ENCODE measurements at places on chromosomes 1 and 21.

- no peak for DNase-seq
These were observed 240.2 kb upstream of the CSF3R start for GRCh38 chr1:36722871-36723270.

DNA sequence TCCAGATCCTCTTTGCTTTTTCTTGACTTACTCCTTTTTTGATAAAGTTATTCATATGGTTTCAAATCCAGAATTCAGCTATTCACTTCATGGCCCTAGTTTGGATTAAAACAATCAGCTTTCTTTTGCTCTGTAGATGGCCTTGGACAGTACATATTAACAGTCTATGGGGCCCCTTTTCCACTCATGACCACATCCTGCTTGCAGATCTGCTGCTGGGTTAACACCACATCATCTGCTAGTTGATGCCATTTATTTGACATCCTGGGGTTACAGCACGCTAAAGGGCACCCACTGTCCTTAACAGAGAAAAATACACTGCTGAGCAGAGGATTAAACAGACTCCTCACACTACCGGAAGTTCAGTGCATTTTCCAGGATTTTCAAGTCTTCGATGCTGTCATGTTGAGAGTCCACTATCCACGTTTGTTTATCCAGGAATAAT is 941 bp upstream of the IFI16 start:
- no peak for DNase-seq

DNA sequence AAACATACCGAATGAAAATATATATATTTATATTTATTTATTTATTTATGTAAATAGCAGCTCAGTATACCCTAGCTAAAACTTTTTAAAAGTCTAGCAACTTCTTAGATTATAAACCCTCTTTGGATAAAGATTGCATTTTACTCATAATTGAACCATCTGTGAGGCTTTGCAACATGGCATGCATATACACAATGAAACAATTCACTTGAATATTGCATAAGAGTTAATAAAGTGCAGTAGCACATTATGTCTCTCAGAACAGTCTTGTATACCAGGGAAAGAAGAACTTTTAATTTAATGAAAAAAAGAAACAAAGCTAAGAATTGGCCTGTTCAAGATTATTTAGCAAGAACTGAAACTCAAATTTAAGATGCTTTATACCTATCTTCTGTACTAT is 1363.9 kb upstream of the ADGRL2 start:
- no peak for DNase-seq

DNA sequence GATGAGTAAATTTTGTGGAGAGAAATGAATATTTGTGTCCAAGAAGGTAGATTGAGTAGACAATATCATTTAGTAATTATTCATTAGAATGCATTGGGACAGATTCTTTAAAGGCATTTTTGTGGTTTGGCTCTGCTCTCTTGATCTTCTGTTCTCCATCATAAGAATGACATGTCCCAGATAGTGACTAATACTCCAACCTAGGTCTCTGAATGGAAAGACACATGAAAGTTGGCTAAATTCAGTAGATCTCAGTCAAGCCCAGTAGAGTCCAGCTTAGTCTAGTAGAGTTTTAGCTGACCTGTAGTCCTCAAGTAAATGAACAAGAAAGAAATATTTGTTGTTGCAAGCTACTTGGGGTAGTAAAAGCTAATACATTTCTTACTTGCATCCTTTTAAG is 61.8 kb upstream of the DNAH14 start:
- no peak for DNase-seq

DNA sequence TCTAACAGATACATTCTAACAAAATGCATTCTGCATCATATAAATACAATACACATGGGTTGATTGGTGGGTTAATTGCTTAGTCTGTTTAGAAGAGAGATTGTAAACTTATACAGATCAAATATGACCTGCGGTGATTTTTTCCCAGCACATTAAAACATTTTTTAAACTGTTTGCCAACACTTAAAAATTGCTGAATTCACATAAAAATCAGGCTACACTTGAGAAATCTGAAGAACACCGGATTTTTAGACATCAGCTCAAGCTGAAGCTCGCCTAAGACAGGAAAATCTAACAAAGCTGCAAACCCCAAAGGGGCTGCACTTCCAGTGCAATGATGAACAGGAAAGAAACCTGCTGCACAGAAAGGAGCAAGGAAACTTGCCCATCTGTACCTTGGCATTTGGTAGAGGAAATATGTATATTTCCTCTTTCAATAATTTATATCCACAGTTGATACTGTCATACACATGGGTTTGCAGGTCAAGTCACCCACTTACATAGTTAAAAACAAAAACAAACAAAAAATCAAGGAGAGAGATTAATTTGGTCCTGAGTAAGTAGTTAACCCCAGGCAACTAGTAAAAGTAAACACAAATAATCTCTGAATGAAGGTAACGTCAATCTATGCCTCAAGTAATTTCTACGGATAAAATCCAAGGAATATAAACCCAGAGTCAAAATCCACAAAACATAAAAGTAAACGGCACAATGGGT is 30.4 kb upstream of the JAK1 start:
- DNase-seq = no peak

DNA sequence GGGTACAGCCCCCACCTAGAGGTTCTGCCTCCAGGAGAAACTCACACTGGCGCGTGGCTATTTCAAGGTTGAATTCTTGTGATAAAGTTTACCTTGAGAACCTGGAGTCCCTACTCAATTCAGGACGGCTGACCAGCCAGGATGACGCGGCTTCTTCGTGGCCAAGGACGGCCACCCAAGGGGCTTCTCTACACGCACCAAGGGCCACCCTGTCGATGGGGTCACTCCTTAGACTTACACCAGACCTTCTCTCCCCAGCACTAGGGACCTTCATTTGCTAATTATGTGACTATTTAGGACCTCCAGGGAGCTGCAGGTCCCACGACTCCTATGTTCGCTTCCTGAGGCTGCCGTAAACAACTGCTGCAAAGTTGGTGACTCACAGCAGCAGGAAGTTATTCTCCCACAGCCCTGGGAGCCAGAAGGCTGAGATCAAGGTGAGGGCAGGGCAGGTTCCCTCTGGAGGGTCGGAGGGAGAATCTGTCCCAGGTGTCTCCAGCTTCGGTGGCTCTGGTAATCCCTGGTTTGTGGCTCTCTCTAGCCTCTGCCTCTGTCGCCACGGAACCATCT is 135.9 kb downstream of the NPHP4 start:
- peak; percentile 40 for DNase-seq

- no peak for DNase-seq
These were observed 28.1 kb upstream of the AK4 start for GRCh38 chr1:65119951-65120350.

DNA sequence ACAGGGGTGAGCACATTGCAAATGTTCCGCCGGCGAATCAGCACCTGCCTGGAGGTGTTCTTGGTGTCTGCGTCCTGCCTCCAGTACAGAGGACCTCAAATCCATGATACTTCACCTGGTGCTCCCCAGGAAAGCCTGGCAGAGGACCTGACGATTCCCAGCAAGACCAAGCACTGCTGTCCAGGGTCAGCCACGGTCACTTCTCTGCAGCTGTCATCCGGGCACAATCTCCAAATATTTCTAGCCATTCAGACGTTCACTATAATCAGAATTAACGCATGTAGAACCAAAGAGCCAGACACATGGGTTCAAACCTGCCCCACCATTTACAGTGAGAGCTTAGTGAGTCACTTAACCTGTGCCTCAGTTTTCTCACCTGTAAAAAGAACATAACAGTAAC is 74.5 kb downstream of the CLIC6 start:
- DNase-seq = no peak

DNA sequence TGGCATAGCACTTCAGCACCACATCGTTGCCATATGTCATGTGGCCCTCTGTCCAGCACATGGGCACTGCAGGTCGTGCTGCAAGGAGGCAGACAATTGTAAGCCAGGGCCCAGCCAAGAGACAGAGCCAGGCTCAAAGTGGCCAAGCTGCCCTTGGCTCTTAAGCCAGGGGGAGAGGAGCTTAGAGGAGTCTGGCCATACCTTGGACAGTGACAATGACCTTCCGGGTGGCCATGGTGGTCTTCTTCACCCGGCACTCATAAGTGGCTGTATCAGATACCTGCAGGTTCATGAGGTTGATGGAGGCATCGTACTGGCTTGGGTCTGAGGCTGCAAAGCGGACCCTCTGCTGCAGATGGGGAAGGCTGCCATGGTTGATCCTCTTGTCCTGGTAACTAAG is 4.6 kb downstream of the VSIG8 start:
- DNase-seq = no peak

GRCh38 chr1:41368366-41368765 is 7.1 kb downstream of the FOXO6 start:
- DNase-seq = no peak

DNA sequence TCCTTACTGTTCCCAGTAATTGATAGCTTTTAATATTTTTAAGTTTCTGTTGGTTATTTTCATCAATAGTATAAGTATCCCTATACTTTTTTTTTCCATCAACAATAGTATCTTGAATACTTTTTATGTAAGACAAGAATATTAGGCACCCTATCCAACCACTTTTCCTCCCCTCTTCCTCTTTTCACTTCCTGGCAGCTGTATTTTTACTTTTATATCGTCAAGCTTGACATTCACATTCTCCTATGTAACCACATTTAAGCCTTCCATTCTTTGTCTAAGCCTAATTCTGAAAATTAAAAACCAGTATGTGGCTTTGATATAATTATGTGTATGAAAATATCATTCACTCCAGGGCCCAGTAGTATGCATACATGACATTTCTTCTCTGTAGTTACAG is 9.3 kb downstream of the TMEM39B start:
- no peak for DNase-seq

DNA sequence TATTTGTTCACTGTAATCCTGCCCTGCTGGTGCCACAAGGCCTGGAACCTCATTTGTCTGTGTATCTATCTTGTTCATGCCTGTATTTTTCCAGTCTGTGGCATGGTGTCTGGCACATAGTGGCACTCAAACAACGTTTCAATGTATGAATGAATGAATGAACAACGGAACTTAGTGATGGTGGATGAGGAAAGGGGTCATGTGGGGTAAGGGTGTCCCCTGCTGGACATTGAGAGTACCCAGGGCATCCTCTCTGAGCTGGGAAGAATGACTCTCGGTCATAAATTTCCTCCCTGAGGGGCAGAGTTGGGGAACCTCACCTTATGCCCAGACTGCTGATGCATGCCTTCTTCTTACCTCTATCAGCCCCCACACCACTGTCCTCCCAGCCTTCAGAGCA is 18.9 kb upstream of the ZNF683 start:
- DNase-seq = peak; percentile 31

DNA sequence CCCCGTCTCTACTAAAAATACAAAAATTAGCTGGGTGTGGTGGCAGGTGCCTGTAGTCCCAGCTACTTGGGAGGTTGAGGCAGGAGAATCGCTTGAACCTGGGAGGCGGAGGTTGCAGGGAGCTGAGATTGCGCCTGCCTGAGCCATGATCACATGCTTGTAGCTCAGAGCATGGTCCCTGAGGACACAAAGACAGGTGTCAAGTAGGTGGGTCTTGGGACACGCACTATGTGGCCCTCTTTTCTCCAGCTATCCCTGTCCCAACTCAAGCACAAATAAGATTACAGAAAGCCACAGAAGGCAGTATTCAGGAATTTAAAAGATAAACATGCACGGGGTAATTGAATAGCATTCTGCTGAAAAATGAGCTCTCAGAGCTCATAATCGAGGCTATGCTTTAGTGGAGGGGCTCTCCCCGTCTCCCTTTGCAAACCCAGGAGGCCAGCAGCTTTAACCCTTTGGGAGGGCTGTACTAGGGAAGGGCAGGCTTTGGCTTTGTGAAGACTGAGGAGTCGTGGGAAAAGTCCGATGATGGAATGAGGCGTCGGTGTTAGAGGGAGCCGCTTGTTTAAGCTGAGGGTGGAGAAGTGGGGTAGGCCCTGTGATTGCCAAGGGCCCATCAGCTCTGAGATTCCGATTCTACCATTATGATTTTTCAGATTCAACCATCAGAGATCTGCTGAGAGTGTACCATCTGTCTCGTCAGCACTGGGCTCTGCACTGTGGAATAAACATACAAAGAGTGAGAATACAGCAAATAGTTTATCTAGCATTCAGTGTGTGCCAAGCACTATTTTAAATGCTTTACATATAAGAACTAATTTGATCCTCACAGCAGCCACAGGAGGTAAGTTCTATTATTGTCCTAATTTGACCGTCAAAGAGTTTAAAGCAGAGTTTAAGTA is 59.7 kb upstream of the CD34 start:
- DNase-seq = no peak

DNA sequence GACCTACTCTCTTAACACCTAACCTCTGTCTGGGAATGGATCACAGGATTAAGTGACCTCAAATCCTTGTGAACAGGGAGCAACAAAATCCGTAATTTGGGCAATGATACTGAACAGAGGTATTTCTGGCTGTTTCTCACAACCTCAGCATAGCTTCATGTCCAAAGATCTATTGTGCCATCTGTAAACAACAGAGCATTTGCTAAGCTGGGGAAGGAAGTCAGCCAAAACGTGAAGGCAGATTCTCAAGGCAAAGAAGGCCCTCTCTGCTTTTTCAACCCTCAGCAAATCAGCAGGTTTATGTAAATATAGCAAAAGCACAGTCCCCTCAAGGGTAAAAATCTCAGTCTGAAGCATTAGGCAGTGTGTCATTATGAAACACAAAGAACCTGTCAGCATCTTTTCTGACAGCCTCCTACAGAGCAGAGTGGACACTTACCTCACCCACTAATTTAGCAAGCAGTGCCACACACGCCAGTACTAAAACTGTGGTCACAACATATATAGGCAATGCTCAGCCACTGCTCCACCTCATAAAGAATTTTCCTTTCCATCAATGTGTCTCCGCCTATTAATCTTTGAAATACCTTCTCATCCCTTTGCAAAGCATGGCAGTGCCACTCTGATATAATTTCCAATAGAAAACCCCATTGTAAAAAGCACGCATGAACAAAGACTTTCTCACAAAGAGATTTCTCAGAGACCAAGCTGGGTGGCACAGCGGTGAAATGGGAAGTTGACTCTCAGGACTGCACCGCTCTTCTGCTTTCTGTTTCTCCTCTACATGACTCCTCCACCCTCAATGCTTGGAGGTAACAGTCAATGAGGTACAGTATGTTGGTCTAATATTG is 188.0 kb downstream of the RERE start:
- no peak for DNase-seq

GRCh38 chr1:205680073-205680851 is at the start of gene SLC45A3:
Gene SLC45A3 (minus strand): TSS chr1:205680509. CDS start chr1:205664656, 15,853 bp downstream.
- DNase-seq = peak; percentile 69

All from H54 (cell line).